ENCODE measurements at places on chromosomes 16 and 17.

GRCh38 chr17:47978324-47978723 lies 7.4 kb downstream of the CDK5RAP3 start:
- H3K4me1 ChIP-seq = peaks cover 21% of the 10 kb centered on the region
- peak; percentile 65 for DNase-seq
- peaks cover 100% of the 10 kb centered on the region for H3K36me3 ChIP-seq
- H3K27ac ChIP-seq = no peak overlapping the region
- H3K27me3 ChIP-seq = no peaks in the 10 kb centered on the region

DNA sequence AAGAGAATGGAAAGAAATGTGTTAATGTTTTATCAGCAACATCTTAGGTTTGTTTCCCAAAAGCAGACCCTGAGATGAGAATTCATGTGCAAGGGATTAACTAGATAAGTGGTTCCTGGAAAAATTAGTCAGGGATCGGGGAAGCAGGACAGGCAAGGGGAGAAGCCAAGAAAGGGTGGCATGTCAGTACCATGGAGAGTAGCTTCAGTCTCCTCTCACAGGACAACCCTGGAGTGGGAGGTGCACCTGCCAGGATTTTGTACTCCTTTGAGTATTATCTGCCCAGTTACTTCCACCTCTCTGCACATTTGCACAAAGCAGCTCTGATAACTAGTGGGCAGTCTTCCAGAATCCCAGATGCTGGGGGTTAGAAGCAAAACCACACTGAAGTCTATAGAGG lies 117.0 kb downstream of the RGS9 start:
- DNase-seq = no peak
- no peaks in the 10 kb centered on the region for H3K4me1 ChIP-seq
- H3K27ac ChIP-seq = no peak overlapping the region
- no peaks in the 10 kb centered on the region for H3K27me3 ChIP-seq
- no peak overlapping the region for H3K4me3 ChIP-seq

- H3K36me3 ChIP-seq = no peaks in the 10 kb centered on the region
- no peak overlapping the region for H3K4me3 ChIP-seq
- no peaks in the 10 kb centered on the region for H3K4me1 ChIP-seq
These were observed 45.2 kb downstream of the HYDIN start for GRCh38 chr16:71185347-71185746.

- H3K36me3 ChIP-seq = no peaks in the 10 kb centered on the region
- H3K4me1 ChIP-seq = peaks cover 47% of the 10 kb centered on the region
- DNase-seq = peak; percentile 79
- H3K4me3 ChIP-seq = no peak overlapping the region
These were observed 67.9 kb downstream of the HIC1 start for GRCh38 chr17:2122641-2123302.

DNA sequence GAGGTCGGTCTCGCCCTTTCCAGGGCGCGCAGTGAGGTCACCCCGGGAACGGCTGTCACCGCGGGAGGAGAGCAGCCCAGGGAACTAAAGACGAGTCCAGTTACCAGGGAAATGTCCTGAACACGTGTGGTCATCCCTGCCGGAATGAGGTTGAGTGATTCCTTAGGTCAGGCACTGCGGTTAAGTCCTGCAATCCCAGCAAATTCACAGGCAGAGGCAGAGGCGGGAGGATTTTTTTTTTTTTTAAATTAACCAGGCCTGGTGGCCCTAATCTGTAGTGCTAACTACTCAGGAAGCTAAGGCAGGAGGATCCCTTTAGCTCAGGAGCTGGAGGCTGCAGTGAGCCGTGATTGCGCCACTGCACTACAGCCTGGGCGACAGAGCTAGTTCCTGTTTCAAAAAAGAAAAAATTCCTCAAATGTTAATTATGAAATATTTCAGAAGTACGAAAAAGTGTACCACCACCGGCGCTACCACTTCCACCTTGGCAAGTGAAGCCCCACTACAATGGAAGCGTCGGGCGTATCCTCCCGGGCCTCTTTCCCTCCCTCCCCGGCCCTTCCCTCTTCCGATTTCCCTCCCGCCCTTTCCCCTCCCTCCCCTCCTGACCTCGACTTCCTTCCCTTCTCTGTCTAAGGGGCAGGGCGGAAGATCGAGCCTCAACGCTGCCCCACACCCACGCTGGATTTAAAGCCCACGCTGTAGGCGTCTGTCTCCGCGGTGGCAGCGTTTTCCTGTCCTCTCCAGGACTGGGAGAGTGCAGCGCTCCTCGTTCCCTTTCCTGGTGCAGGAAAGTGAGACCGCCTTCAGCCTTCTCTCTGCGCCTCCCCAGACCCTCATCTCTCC lies 27.3 kb downstream of the SLFN11 start:
- H3K4me3 ChIP-seq = peak overlapping the region; percentile 40
- peaks cover 51% of the 10 kb centered on the region for H3K4me1 ChIP-seq
- no peaks in the 10 kb centered on the region for H3K36me3 ChIP-seq
- peak overlapping the region; percentile 93 for H3K27ac ChIP-seq

DNA sequence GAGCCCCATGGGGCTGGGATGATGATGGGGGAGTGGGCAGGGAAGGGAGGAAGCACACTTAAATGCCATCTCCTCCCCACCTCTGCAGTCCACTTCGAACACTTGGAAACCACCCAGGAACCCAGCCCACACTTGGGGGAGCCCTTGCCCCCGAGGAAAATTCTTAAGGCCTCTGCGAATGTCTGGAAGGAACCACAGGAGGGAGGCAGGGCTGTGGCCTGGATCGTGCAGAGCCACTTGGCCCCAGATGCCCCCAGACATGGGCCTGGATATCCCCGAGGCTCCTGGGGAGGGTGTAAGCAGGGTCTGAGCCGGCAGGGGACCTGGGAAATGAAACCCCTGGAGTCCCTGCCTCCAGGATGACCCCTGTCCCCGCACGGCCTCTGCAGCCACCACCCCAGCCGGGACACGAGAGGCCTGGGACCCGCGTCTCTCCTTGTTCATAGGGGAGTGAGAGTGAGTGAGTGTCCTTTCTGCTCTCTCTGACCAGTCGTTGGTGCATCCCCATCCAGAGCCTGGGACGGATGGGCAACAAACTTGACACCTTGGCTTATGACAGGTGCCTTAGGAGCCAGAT lies 11.8 kb upstream of the MTSS2 start:
- H3K4me3 ChIP-seq = no peak overlapping the region
- H3K27me3 ChIP-seq = no peaks in the 10 kb centered on the region
- peak overlapping the region; percentile 68 for H3K27ac ChIP-seq
- H3K4me1 ChIP-seq = peaks cover 67% of the 10 kb centered on the region

DNA sequence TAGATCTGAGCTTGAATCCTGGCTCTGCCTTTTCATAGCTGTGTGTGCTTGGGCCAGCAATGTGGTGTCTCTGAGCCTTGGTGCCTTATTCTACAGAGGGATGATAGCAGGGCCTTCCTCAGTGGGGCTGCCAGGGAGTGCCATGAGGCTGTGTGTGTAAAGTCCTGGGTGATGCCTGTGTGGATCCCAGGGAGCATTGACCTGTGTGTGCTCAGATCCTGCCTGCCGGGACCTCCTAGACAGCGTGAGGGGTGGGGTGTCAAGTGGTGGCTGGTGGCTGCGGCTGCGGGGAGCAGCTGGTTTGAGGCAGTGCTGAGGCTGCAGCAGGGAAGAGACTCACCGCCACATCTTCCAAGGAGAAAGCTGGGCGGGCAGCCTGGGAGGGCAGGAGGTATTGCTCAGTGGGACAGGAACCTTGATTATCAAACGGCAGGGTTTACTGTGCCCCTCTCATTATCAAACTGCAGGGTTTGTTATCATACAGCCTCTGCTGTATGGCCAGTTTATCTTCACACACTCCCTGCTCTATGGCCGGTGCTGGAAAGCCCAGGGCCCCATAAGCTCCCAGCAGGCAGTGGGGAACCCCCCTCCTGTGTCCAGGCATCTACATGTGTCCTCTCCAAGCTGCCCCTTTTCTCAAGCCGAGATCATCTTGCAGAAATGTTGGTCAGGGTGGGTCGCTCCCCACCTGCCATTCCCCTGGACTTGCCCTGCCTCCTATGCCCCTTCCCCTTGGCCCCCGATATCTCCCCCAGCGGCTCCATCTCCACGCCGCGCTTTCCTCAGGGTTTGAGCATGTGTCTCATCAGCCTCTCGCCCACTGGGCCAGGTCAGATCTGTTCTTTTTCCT lies 3.1 kb upstream of the ADCY7 start:
- peaks cover 26% of the 10 kb centered on the region for H3K4me1 ChIP-seq
- H3K36me3 ChIP-seq = no peaks in the 10 kb centered on the region
- H3K27ac ChIP-seq = no peak overlapping the region
- H3K4me3 ChIP-seq = no peak overlapping the region
- no peak for DNase-seq
- no peaks in the 10 kb centered on the region for H3K27me3 ChIP-seq

- H3K4me1 ChIP-seq = no peaks in the 10 kb centered on the region
- H3K27me3 ChIP-seq = no peaks in the 10 kb centered on the region
These were observed 24.6 kb upstream of the KCNJ12 start for GRCh38 chr17:21351366-21352065.

- no peak for DNase-seq
- peaks cover 20% of the 10 kb centered on the region for H3K4me1 ChIP-seq
- no peaks in the 10 kb centered on the region for H3K27me3 ChIP-seq
- H3K36me3 ChIP-seq = no peaks in the 10 kb centered on the region
These were observed 1.2 kb downstream of the HSDL1 start for GRCh38 chr16:84143784-84144199.

- no peaks in the 10 kb centered on the region for H3K36me3 ChIP-seq
- DNase-seq = no peak
- H3K4me1 ChIP-seq = no peaks in the 10 kb centered on the region
- H3K4me3 ChIP-seq = no peak overlapping the region
These were observed 41.5 kb downstream of the CYB5B start for GRCh38 chr16:69465881-69466280.

GRCh38 chr17:66411520-66411919 lies 109.1 kb downstream of the PRKCA start:
- H3K27ac ChIP-seq = no peak overlapping the region
- DNase-seq = no peak
- no peaks in the 10 kb centered on the region for H3K36me3 ChIP-seq
- no peaks in the 10 kb centered on the region for H3K4me1 ChIP-seq
- no peak overlapping the region for H3K4me3 ChIP-seq

DNA sequence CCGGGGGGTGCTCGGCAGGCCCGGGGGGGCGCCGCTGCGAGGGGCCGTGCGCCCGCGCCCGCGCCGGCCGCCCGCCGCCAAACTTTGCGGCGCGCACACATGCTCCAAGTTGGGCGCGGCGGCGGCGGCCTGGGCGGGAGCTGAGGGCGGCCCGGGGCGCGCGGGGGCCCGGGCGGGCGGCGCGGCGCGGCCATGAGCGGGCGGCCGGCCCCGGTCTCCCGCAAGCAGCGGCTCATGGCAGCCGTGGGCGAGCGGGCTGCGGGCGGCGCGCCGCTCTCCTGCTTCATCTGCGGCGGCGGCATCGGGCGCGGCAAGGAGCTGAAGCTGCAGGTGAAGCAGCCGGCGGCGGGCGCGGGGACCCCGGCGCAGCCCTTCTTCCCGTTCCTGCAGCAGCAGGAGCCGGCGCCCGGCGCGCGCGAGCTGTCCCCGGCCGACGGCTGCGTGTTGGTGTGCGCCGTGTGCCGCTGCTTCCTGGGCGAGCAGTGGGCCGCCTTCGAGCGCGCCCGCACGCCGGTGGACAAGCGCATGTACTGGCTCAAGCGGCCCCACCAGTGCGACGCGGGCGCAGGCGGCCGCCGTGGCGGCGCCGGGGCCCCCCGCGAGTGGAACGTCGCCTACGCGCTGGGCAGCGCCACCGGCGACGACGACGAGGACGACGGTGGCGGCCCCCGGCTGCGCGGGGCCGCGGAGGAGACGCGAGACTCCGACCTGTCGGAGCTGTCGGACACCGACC lies 57.2 kb upstream of the CIBAR2 start:
- peaks cover 62% of the 10 kb centered on the region for H3K4me1 ChIP-seq
- H3K27me3 ChIP-seq = no peaks in the 10 kb centered on the region
- no peak overlapping the region for H3K27ac ChIP-seq
- no peaks in the 10 kb centered on the region for H3K36me3 ChIP-seq
- no peak for DNase-seq
- H3K4me3 ChIP-seq = peak overlapping the region; percentile 28

- H3K27me3 ChIP-seq = peaks cover 33% of the 10 kb centered on the region
- peaks cover 17% of the 10 kb centered on the region for H3K36me3 ChIP-seq
- DNase-seq = no peak
- H3K27ac ChIP-seq = peak overlapping the region; percentile 79
These were observed 115.5 kb upstream of the SMURF2 start for GRCh38 chr17:64777415-64778239.

- no peaks in the 10 kb centered on the region for H3K36me3 ChIP-seq
- peaks cover 11% of the 10 kb centered on the region for H3K4me1 ChIP-seq
- H3K4me3 ChIP-seq = peak overlapping the region; percentile 69
- H3K27ac ChIP-seq = peak overlapping the region; percentile 94
- no peaks in the 10 kb centered on the region for H3K27me3 ChIP-seq
These were observed 673 bp upstream of the CHD9 start for GRCh38 chr16:53053967-53054669.

GRCh38 chr16:1492923-1493745 lies at the start of gene TELO2:
Gene TELO2, plus strand, starts transcription at chr16:1493360. Its CDS starts 922 bp downstream, at chr16:1494282.
- peak within 1 kb of the TSS; percentile 70 for H3K4me3 ChIP-seq
- H3K36me3 ChIP-seq = no peaks in the 10 kb centered on the region
- H3K27ac ChIP-seq = peak within 1 kb of the TSS; percentile 72
- peaks cover 28% of the 10 kb centered on the region for H3K4me1 ChIP-seq
- peak; percentile 83 for DNase-seq
- no peaks in the 10 kb centered on the region for H3K27me3 ChIP-seq

- no peaks in the 10 kb centered on the region for H3K36me3 ChIP-seq
- no peak for DNase-seq
- no peak overlapping the region for H3K4me3 ChIP-seq
- no peaks in the 10 kb centered on the region for H3K27me3 ChIP-seq
These were observed 13.6 kb downstream of the SMCR8 start for GRCh38 chr17:18328643-18329204.

DNA sequence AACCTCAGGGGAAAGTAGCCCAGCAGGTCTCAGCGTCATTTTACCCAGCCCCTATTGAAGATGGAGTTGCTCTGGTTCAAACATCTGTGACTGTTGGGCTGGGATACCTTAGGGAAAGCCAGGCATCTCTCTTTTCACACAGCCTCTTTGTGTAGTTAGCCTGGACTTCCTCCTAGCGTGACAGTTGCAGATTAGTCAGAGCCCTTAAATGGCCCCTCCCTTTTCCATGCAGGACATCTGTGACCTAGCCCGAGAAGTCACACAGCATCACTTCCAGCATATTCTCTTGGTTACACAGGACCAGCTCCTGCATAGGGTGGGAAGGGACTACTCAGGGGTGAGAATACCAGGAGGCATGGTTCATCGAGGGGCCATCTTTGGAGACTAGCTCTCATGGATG lies 375.0 kb upstream of the RBFOX1 start:
- no peak overlapping the region for H3K4me3 ChIP-seq
- H3K27ac ChIP-seq = no peak overlapping the region
- DNase-seq = no peak
- no peaks in the 10 kb centered on the region for H3K36me3 ChIP-seq
- H3K27me3 ChIP-seq = no peaks in the 10 kb centered on the region
- H3K4me1 ChIP-seq = no peaks in the 10 kb centered on the region

- H3K27me3 ChIP-seq = no peaks in the 10 kb centered on the region
- no peaks in the 10 kb centered on the region for H3K4me1 ChIP-seq
- no peak overlapping the region for H3K27ac ChIP-seq
- H3K36me3 ChIP-seq = no peaks in the 10 kb centered on the region
- no peak for DNase-seq
These were observed 222.6 kb upstream of the CPHXL start for GRCh38 chr16:75948886-75949285.

GRCh38 chr16:71929048-71929447 lies 33.7 kb downstream of the IST1 start:
- no peak for DNase-seq
- peak overlapping the region; percentile 2 for H3K27ac ChIP-seq
- no peaks in the 10 kb centered on the region for H3K27me3 ChIP-seq
- H3K4me1 ChIP-seq = peaks cover 40% of the 10 kb centered on the region
- no peak overlapping the region for H3K4me3 ChIP-seq

- H3K4me1 ChIP-seq = no peaks in the 10 kb centered on the region
- H3K27ac ChIP-seq = no peak overlapping the region
- no peaks in the 10 kb centered on the region for H3K36me3 ChIP-seq
These were observed 225.5 kb downstream of the STX8 start for GRCh38 chr17:9350080-9350479.

Data from left lung (tissue), 14 donors.